ENCODE measurements at places on chromosomes 12 and 14. TPM values are rescaled to one million over a fixed set of nuclear protein-coding genes. Genes with fewer than 3 reads are reported as not detected.

Gene COCH
- total RNA-seq: 26.6 TPM

Gene TMTC1
- 0.05 TPM for total RNA-seq

Gene ZNF891
- total RNA-seq: 0.55 TPM

Gene HELB
- total RNA-seq: 2.1 TPM

Gene PMCH
- not detected for total RNA-seq

Gene MAPKAPK5
- total RNA-seq: 56.6 TPM

Gene C12orf60
- total RNA-seq: 1.8 TPM

Gene BEGAIN
- total RNA-seq: 10.0 TPM

Gene TAS2R46
- total RNA-seq: not detected

Gene CCDC92
- 22.2 TPM for total RNA-seq

Gene SYT1
- 7.7 TPM for total RNA-seq

Gene CD163
- not detected for total RNA-seq

Gene HOXC9
- total RNA-seq: 7.6 TPM

Gene TMEM30B
- total RNA-seq: 0.21 TPM

Gene CYP27B1
- 2.1 TPM for total RNA-seq

Gene SRP54
- 63.8 TPM for total RNA-seq

Gene CLEC9A
- not detected for total RNA-seq

Gene PRR4
- total RNA-seq: 3.1 TPM

Gene KCNMB4
- total RNA-seq: 0.15 TPM

Gene ABCC9
- total RNA-seq: not detected

Gene NGB
- total RNA-seq: not detected

Gene LIN7A
- 0.62 TPM for total RNA-seq

Gene CLEC4C
- total RNA-seq: not detected

Gene DICER1
- 20.3 TPM for total RNA-seq

Gene FGF6
- total RNA-seq: not detected

Gene SDR9C7
- not detected for total RNA-seq

Gene POTEM
- not detected for total RNA-seq

Gene TAS2R8
- not detected for total RNA-seq

Gene CLMN
- total RNA-seq: 5.4 TPM

Gene SH2B3
- total RNA-seq: 8.2 TPM

Gene HVCN1
- 0.80 TPM for total RNA-seq

Gene MUCL1
- total RNA-seq: not detected

Gene PRH2
- not detected for total RNA-seq

Gene BCL2L2
- total RNA-seq: 19.7 TPM

Gene GNB3
- total RNA-seq: 1.9 TPM

Gene APOF
- not detected for total RNA-seq

Gene EML5
- 0.84 TPM for total RNA-seq

Gene IFNG-AS1
- total RNA-seq: not detected

Gene RILPL1
- total RNA-seq: 12.2 TPM

Gene TAMALIN
- 0.53 TPM for total RNA-seq

Gene RGS6
- not detected for total RNA-seq

Gene DLK1
- 0.36 TPM for total RNA-seq

Gene ETFBKMT
- total RNA-seq: 0.68 TPM

Gene DACT1
- total RNA-seq: 0.78 TPM

Gene TPH2
- not detected for total RNA-seq

Gene SIX6
- total RNA-seq: not detected

Gene OLR1
- 2.3 TPM for total RNA-seq

Gene CMA1
- not detected for total RNA-seq

Gene RERGL
- not detected for total RNA-seq

Gene LRP1-AS
- total RNA-seq: not detected

Gene SIX1
- total RNA-seq: 9.3 TPM

Gene ABHD12B
- total RNA-seq: not detected

Gene DRAM1
- 23.7 TPM for total RNA-seq

Gene NRL
- total RNA-seq: 1.0 TPM

Gene PNMA1
- 63.6 TPM for total RNA-seq

Data from A549 treated with DMSO at 1 μM for 4 hours (cell line).